NCI-H446 treated with DMSO at 0.1 percent for 48 hours (cell line): ENCODE measurements at places on chromosomes 12 and 14.

- DNase-seq, result no peak
Measured at GRCh38 chr12:6266541-6266966, 43.9 kb upstream of the PLEKHG6 start.

DNA sequence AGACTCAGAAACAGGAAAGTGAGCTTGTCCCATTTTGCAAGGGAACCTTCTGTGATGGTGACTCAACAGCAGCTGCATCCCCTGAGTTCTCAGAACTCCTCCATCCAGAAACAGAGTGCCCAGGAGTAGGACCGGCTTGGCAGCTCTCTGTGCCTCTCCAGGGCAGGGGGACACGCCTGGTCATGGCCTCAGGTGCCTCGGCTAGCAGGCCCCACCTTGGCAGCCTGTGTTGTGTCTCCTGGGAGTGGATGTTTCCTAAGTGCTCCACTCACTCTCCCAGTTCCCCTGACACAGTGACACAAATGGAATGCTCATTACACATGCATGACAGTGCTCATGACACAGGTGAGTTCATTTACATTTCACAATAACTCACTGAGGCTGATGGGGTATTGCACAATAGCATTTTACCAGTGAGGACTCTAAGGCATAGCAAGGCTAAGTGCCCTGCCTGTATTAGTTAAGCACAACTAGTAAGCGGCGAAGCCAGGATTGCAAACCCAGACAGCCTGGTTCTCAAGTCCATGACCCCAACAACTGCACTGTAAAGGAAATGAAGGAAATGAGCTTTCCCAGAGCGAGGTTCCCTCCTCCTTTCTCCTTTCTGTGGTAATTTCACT is 47.4 kb downstream of the CALM1 start:
- DNase-seq, result no peak

DNA sequence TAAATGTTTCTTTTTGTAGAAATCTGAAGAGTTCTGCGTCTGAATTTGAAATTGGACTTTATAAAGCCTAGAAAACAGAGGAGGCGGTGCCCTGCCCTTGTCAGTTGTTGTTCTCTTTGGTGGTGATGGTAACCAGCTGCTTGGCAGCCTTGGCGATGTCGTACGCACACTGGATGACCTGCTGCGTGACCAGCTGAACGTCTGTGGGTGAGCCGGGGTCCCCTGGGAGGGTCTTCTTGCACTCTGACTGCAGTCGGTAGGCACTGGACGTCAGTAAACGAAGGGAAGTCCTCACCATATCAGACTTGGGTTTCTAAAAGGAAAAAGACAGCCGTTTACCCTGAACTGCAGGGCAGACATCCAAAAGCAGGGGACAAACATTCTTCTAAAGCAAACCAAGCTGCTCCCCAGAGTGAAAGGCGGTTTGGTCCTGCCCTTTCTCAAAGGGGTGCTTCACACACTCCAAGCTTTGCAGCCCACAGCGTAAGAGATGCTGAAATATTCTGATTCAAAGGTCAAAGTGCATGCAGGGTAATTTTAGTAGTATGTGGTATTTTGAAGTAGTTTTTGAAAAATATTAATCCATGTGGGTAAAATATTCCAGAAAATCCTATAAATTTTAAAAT is 32.9 kb downstream of the TCHP start:
- no peak for DNase-seq

DNA sequence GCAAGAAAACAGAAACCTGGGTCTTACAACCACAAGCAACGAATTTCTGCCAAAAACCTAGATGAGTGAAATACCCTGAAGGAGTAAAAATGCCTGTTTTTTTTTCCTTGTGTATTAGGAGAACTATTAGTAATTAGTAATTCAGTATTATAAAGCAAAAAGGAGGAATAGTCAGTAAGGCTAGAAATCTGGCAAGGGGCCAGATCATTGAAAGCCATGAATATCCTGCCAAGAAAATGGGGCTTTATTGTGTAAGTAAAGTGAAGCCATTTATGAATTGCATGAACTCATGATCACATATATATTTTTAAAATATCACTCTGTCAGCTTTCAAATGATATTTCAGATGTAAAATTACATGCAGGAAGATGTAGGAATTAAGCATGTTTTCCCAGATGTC is 57.9 kb downstream of the TXNDC16 start:
- peak; percentile 65 for DNase-seq

- DNase-seq, result no peak
Measured at GRCh38 chr12:19388131-19388549, 51.2 kb upstream of the AEBP2 start.

GRCh38 chr14:70982200-70982599 is 74.9 kb downstream of the PCNX1 start:
- DNase-seq, result no peak

- DNase-seq, result no peak
Measured at GRCh38 chr12:62701492-62701891, 233.5 kb downstream of the PPM1H start.

GRCh38 chr14:103748534-103748857 is 32.9 kb downstream of the ZFYVE21 start:
- no peak for DNase-seq

DNA sequence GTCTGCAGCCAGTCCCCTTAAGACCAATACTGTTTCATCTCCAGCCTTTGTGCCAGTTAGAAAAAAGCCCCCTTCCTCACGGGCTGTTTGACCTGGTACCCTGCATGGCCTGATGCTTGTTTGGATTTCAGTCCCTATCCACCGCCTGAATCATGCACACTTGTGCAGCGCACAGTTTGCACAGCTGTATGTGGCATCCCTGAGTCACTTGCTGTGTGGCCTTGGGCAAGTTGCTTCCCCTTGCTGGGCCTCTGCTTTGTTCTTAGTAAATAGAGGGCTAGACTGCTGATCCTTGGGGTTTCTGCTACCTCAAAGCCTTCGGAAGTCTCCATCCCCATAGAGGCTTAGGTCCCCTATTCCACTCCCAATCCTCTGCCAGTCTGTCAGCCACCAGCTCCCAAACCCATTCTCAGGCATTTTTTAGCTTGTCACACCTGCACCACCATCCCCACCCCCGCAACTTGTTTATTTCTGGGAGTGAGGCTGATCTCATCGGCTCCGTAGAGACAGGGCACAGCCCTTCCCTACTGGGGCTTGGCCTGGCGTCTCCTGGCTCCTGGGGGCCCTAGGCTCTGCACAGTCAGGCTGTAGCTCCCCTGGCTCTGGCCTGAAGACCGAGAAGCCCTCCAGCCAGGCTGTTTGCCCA is 8.8 kb downstream of the KRT80 start:
- DNase-seq, result no peak

DNA sequence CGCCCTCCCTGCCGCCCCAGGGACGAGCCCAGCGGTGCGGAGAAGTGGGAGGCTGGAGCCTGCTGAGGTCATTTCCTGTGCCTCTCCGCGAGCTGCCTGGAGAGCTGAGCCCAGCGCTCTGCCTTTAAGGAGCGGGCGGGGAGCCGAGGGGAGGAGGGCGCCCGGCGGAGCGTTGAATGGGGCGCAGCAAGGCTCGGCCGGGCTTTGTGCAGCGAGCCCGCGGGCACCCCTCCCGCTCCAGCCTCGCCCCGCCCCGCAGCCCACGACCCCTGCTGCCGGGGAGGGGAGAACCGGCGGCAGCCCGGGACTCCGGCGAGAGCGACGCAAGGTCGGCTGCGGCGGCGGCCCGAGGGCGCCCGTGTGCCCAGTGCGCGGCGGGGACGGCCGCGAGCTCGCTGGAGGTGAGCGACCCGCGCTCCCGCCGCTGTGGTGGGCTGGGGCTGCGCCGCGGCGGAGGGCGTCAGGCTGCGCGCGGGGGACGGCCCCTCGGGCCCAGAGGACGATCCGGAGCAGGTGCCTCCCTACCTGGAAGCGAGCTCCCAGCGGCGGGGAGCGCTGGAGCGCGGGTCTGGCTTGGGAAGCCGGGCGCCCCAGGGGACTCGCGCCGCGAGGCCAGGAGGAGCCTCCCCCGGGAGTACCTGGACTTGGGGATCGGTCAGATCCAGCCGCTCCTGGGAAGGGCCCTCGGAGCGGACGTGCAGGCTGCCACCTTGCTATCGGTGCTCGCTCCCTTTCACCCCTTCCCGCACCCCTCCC is at the start of gene PLEKHH1:
TSS of gene PLEKHH1 (plus strand) at position 293 of the 756 bp plus-strand sequence. CDS start 8,578 bp downstream, outside the sequence.
- peak; percentile 39 for DNase-seq

GRCh38 chr12:72453066-72453465 is 180.9 kb downstream of the TRHDE start:
- DNase-seq, result no peak

DNA sequence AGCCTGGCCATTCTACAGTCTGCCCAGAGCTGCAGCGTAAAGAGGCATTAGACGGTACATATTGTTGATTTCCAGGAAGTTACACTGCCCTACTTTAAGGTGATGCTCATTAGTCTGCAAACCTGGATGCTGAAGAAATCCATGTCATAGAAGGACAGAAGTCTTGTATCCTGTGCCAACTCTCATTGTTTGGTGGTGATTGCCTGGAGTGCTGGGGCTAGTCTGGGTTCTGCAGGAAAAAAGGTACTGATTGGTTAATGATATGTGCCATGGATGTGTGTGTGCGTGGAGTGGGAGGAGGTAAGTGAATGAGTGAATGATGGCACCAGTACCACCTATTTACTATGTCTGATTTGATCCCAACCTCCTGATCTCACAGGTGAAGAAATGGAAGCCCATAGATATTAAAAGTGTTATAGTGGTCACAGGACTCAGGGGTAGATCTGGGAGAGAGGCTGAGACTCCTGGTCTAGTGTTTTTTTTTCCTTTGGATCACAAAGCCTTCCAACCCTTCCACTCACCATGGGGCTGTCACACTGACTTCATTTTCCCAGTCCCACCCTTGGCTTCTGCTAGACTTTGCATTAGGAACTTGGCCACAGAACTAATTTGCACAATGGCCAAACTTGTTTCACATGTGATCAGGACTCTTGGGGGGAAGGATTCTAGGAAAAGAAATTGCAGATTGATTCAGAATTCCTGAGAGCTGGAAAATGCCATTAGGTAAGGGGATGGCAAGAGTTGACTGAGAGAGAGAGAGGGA is 96.1 kb downstream of the TMX1 start:
- peak; percentile 55 for DNase-seq

DNA sequence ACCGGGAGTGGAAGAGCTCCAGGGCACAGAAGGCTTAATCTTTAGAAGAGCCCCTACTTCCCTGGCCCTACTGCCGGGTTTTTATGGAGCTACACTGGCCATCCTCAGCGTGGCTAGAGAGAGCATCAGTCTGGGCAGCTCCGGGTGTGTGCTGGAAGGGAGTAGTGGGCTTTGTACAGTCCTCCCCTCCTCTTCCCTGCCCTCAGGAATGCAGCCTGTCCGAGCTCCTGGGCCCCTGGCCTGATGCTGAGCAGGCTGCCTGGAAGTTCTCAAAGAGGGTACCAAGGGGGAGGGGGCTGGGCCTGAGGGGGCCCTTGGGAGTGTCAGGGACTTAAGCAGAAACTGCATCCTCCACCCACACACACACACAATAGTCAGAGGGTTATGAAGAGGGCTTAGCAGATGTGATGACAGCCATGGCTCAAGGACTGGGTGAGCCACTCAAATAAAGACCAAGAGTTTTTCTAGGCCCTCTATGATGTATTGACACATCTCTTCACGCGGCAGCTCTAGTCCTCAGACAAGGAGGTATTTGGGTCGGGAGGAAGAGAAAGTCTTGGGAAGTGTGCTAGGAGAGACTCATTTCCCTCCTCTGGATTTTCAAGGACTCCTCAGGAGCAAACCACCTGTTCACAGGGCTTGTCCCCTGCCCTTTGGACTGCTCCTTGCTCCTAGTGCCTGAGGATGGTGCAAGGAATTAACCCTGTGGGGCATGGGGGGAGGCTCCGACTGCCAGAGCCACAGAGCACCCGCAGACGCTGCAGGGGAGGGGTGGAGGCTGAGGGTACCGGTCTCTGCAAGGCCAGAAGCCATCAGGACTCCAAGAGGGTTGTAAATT is 16.5 kb upstream of the FIGNL2 start:
- DNase-seq, result no peak

- DNase-seq, result no peak
Measured at GRCh38 chr12:121712190-121712460, 427 bp upstream of the TMEM120B start.

GRCh38 chr12:90209029-90209428 is 500.4 kb upstream of the ATP2B1 start:
- no peak for DNase-seq

GRCh38 chr12:91926848-91927247 is 218.8 kb downstream of the BTG1 start:
- no peak for DNase-seq

- peak; percentile 79 for DNase-seq
Measured at GRCh38 chr14:89429199-89430181, 12.5 kb upstream of the FOXN3 start.

DNA sequence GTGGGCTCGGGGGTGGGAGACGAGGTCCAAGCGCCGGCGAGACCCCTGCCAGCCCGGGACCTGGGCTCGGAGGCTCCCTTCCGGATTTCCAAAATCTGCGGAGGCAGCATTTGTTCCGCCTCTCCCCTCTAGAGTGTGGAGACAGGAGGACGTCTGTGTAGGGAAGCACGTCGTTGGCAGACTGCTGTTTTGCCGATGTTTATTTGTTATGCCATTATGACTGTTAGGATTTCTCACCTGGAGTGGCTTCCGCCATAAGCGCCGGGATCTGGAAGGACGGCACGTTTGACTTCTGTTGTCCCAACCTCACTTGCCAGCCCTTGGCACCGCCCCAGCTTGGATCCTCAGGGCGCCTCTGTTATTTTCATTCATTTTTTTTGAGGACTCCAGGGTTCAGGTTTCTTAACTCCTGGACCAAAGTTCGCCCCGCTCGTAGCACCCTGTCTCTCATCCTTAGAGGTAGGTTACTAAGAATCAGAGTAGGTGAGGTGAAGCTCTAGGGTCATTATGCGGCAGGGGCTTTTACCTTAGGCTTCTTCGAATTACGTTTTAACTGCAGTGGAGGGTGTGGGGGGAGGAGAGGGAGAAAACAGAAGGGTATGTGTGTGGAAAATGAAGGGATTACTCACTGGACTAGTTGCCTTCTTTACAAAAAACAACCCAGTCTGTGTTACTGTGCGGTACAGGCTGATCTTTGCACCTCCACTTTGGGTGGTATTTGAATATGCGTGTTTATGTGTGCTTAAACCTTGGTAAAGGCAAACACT is 547 bp upstream of the PYGL start:
- peak; percentile 32 for DNase-seq

DNA sequence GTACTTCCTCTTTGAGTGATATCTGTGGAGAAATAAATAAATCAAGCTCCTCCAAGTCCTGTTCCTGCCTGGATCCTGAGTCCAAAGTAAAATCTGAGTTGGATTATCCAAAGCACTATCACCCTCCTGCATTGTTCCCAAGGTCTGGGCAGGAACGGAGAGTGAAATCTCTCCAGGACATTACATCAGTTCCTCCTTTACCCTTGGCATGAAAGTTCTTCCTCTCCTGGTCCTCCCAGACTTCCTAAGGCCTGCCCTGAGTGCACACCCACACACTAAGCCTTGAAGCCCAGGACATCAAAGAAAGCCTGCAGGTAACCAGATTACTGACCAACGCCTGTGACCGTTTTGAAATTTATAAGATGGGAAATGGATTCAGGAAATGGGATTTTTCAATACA is 206.8 kb upstream of the BCL2L14 start:
- DNase-seq, result no peak

DNA sequence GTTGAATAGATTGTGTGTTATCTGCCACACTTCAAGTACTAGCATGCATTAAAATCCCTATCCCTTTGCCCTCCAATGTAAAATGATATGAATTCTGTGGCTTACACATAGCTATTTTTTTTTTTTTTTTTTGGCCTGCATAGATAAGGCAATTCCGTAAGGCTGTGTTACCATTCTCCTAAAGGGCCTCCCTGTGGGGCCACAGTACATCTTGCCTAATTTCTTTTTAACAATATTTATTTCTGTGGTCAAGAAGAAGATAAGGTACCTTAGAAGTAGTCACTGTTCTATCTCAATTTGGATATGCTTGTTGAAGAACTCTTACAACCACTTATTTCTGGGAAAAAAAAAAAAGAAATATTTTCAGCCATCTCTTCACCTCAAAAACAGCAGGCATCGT is 19.8 kb downstream of the FLRT2 start:
- no peak for DNase-seq
